ENCODE measurements at places on chromosomes 1 and 21.

- no peak for DNase-seq
These were observed 9.8 kb downstream of the NIPAL3 start for GRCh38 chr1:24425441-24425840.

DNA sequence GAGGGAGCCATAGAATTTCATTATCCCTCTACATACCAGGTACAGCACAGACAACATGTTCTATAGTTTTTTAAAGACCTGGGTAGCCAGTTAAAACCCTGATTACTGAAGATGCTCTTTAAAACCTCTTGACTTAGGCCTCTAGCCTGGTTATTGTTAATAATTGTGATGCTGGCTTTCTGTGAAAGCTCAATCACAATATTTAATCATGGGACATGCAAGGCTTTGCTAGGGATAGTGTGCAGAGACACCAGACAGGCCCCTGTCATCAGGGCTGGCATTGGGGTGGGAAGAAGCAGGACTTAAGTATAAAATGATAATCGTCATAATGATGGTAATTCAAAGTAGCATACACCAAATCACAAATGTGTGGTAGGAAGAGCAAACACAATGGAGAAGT lies 274.4 kb downstream of the PTBP2 start:
- no peak for DNase-seq

DNA sequence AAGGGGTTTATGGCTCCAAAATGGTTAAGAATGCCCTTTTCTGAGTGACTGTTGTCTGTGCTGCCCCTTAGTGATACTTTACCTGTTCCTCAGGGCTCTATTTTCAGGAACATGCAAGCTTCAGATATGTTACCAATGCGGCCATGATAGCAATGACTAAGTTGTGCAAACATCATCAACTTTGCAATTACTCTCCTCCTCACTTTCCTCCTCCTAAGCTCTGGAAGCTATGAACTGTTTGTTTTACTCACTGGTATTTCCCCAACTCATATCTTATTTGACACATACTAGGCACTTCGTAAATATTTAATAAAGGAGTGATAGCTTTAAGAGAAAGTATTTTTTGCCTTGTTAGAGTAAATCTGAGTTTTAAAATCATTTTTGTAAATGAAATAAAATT lies 53.8 kb downstream of the RWDD3 start:
- no peak for DNase-seq

DNA sequence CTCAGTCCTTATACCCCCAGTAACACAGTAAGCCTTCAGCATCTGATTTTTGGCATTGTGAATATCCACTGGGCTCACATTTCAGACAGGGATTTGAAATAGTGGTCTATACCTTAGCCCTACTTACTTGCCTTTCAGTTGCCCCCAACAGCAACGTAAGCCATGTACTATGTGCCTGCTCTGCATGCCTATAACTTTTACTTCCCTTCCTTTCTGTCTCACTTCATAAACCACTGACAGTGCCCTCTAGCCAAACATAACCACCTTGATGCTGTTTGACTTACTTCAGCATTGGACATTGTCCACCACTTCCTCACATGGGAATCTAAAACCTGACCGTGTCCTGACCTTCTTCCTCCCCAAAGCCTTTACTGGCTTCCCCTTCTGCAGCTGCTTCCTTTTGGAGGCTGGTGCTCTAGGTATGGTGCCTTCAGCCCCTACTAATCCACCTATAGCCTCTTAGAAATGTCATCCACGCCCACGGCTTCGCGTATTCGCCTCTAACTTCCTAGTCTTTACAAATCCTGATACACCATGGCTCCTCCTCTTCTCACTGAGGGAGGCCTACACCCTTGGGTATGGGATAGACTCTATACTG lies 3.6 kb upstream of the ZNF672 start:
- DNase-seq, result no peak

DNA sequence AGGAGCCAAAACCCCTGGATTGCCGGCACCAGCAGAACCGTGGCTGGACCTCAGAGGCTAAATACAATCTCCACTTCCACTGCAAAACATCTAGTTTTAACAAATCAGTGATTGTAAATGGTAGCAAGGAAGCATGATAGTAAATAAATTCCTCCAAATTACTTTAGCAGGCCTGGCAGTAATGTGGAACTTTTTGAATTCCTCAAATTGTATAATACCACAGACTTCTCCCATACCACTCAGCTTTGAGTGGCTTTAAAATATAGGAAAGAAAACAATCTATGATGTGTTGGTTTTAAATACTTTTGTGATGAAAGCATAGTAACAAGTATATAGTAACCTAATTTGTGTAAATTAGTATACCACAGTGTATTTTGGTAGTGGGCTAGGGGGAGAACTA lies 34.1 kb downstream of the NIBAN1 start:
- DNase-seq, result no peak

- DNase-seq, result no peak
These were observed 81.0 kb downstream of the SCCPDH start for GRCh38 chr1:246805135-246805716.

DNA sequence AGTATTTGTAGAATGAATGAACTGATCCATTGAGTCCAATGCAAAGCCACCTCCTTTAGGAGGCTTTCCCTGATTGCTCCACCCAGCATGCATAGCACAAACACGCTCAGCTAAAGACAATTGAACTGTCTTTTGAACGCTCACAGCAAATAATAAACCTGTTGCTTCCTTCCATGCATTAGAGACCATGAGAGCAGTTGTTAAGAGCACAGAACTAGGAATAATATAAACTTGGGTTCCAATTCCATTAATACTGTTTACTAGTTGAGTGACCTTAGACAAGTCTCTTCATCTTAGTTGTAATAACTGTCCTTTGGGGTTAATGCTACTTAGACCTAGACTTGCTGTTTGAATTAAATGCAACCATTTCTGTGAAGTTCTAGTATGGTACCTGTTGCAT lies 5.9 kb upstream of the MEF2D start:
- DNase-seq, result no peak

- no peak for DNase-seq
These were observed 12.5 kb downstream of the PM20D1 start for GRCh38 chr1:205837382-205837970.

DNA sequence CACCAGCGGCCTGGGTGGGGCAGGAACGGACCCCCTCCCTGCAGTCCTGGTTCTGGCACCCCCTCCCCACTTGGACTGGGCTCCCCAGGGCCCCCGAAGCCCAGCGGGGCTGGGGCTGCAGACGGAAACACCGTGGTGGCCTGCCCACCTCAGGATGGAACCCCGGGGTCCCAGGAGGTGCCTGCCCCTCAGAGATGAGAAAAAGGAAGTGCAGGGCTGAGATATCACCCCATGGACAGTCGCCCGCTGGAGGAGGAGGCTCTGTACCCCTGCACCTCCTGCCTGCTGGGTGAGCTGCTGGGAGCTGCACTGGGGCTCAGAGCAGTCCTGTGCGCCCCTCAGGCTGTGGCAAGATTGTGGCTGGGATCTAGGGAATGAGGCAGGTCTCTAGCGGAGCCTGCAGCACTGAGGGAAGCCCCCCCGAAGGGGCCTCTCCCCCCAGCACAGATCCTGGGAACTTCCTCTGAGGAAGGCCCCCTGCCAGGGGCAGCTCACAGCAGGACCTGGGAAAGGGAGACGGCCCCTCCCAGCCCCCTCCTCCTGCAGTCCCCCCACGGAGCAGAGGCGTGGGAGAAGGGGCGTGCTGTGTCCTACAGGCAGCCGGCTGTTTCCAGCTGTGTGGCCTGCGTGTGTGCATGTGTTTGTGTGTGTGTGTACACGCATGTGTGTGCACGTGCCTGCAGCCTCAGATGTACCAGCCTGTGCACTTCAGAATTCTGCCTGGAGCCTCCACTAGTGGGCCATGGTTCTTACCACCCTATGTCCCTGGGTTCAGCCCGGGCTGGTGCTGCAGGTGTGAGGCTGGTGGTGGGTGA lies 6.9 kb downstream of the AGRN start:
- DNase-seq, result no peak

- peak; percentile 11 for DNase-seq
These were observed 685 bp downstream of the CRTC2 start for GRCh38 chr1:153957744-153958110.
